Nephron progenitor cell (in vitro differentiated cells): ENCODE measurements at places on chromosomes 12 and 14.

DNA sequence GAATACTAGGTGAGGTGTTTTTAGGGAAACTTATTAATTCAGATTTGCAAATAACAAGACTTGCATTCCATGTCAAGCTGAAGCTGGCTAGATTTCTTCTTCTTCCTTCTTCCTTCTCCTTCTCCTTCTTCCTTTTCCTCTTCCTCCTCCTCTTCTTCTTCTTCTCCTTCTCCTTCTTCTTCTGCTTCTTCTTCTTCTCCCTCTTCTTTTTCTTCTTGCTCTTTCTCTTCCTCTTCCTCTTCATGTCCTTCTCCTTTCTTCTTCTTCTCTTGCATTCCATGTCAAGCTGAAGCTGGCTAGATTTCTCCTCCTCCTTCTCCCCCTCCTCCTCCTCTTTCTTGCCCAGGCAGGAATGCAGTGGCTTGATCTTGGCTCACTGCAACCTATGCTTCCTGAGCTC is 297.8 kb downstream of the PRKD1 start:
- H3K27me3 ChIP-seq, result peaks cover 3% of the 10 kb centered on the region
- H3K4me3 ChIP-seq, result no peak overlapping the region
- no peak for DNase-seq
- no peak overlapping the region for H3K27ac ChIP-seq
- no peaks in the 10 kb centered on the region for H3K4me1 ChIP-seq

GRCh38 chr14:24430143-24430681 is 458 bp downstream of the KHNYN start:
- DNase-seq, result peak; percentile 69
- H3K27ac ChIP-seq, result no peak overlapping the region
- H3K36me3 ChIP-seq, result peaks cover 21% of the 10 kb centered on the region
- peaks cover 22% of the 10 kb centered on the region for H3K27me3 ChIP-seq

- peak overlapping the region; percentile 52 for H3K27ac ChIP-seq
- H3K36me3 ChIP-seq, result no peaks in the 10 kb centered on the region
- no peaks in the 10 kb centered on the region for H3K27me3 ChIP-seq
- H3K4me3 ChIP-seq, result peak overlapping the region; percentile 72
- peak; percentile 38 for DNase-seq
- H3K4me1 ChIP-seq, result peaks cover 81% of the 10 kb centered on the region
Observed at GRCh38 chr14:58631732-58632131, 6.0 kb upstream of the DACT1 start.

- peak overlapping the region; percentile 46 for H3K4me3 ChIP-seq
- H3K4me1 ChIP-seq, result peaks cover 90% of the 10 kb centered on the region
- peaks cover 6% of the 10 kb centered on the region for H3K27me3 ChIP-seq
- peaks cover 25% of the 10 kb centered on the region for H3K36me3 ChIP-seq
- peak overlapping the region; percentile 73 for H3K27ac ChIP-seq
Observed at GRCh38 chr14:91397965-91398591, 19.5 kb downstream of the CCDC88C start.

GRCh38 chr14:24693983-24694382 is 60.0 kb upstream of the GZMB start:
- no peaks in the 10 kb centered on the region for H3K36me3 ChIP-seq
- peaks cover 7% of the 10 kb centered on the region for H3K4me1 ChIP-seq
- H3K4me3 ChIP-seq, result peak overlapping the region; percentile 28

DNA sequence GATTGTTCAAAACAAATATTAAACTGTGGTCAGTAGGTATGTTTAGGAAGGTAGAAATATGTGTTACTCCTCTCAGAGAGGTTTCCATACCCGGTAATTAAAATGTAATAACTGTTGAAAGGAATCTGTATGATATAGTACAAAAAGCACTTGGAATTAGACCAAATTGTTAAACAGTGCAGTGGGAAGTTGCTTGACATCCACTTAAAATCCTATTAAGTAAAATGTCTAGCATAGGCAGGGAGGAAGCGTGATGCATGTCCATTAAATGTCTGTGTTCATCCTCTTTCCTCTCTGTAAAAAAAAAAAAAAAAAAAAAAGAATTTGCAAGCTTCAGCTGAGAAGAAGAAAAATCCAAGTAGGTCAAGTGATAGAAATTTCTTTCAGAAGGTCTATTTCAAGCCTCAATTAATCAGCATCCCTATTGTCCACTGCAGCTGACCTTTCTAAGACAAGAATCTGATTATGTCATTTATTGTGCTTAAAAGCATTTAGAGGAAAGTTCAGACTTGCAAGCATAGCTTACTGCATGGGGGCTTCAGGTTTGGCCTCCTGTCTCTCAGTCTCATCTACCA is 265.6 kb upstream of the RGS6 start:
- no peak for DNase-seq
- H3K27ac ChIP-seq, result no peak overlapping the region
- no peak overlapping the region for H3K4me3 ChIP-seq
- peaks cover 16% of the 10 kb centered on the region for H3K36me3 ChIP-seq

DNA sequence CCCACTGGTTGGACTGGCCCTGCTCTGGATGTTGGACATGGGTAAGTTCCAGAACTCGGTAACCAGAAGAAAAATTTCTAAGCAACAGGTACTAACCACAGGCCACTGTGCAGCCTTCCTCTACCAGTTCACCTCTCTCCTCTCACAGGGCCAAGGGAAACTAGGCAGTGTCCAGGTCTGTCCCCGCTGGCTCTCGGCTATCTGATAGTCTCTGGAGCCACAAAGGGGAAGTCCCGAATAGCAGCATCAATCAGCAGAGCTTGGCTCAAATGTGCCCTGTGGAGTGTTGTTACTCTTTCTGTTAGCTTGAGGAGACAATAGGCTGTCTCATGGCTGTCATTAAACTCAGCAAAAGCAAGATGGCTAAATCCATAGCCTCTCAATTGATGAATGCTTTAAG is 73.2 kb downstream of the TSPAN11 start:
- H3K4me3 ChIP-seq, result no peak overlapping the region
- H3K4me1 ChIP-seq, result no peaks in the 10 kb centered on the region
- no peak for DNase-seq
- no peaks in the 10 kb centered on the region for H3K36me3 ChIP-seq
- peaks cover 7% of the 10 kb centered on the region for H3K27me3 ChIP-seq
- no peak overlapping the region for H3K27ac ChIP-seq

DNA sequence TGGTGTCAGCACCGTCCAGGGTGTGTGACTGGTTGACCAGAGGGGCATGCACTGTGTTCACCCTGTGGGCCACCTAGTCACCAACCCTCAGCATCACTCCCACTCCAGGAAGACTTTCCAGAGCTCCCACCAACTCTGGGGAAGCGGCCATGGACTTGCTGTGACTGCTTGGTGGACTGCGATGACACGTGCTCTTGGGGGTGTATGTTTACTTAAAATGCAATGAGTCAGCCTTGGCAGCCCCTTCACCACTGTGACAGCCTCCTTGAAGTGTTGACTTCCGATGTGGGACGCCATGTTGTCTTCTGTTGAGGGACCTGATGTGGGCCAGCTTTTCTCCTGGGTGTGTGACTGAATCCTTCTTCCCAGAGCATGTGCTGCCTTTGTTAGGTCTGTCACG is 151.1 kb upstream of the RTL1 start:
- no peaks in the 10 kb centered on the region for H3K36me3 ChIP-seq
- H3K4me1 ChIP-seq, result no peaks in the 10 kb centered on the region
- no peak for DNase-seq
- H3K27me3 ChIP-seq, result peaks cover 28% of the 10 kb centered on the region
- H3K4me3 ChIP-seq, result no peak overlapping the region

GRCh38 chr14:101175731-101176534 is 272.4 kb upstream of the RTL1 start:
- peaks cover 7% of the 10 kb centered on the region for H3K27me3 ChIP-seq
- H3K36me3 ChIP-seq, result peaks cover 4% of the 10 kb centered on the region
- no peak overlapping the region for H3K27ac ChIP-seq
- peaks cover 27% of the 10 kb centered on the region for H3K4me1 ChIP-seq
